Glutamatergic neuron (in vitro differentiated cells): ENCODE measurements at places on chromosomes 2 and 18.

GRCh38 chr2:70647873-70648481 is 94.4 kb upstream of the TGFA start:
- peak; percentile 88 for DNase-seq

- no peak for DNase-seq
Observed at GRCh38 chr2:189379287-189379630, 62.0 kb upstream of the WDR75 start.

- DNase-seq = no peak
Observed at GRCh38 chr2:120555092-120555491, 180.6 kb upstream of the GLI2 start.

DNA sequence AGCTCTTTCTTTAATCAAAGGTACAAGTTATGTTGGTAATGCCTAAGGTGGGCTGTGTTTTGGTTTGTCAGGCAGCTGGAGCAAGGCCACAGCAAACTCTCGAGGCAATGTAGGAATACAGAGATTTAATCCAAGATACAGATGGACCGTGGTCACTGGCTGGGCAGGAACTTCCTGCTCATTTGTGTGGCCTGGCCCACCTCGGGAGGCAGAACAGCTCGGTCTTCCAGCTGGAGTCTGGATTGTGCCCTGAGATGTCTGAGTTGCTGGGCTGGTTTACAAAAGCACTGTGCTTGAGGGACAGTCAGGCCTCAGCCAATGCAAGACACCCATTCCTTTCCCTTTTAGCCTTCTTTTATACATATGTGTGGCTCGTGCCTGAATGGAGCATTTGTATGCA is 506.1 kb upstream of the SALL3 start:
- no peak for DNase-seq

DNA sequence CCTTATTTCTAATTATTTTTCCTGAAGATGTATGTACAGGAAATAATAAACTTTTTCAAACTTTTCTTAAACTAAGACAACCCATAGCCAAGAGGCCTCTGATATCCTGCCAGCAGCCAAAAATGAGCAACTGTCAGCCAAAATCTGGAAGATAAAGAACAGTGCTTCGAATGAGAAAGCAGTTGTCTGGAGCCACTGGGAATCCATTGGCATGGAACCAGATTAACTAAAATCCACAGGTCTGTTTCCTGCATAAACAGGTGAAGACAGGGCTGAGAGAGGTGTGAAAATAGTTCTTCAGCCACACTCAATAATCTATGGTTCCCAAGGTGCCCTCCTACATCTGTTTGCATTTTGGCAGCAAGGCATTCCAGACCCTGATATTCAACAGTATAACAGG is 1076.7 kb upstream of the PIK3C3 start:
- no peak for DNase-seq

- no peak for DNase-seq
Observed at GRCh38 chr2:203569677-203570316, 34.7 kb upstream of the RAPH1 start.

DNA sequence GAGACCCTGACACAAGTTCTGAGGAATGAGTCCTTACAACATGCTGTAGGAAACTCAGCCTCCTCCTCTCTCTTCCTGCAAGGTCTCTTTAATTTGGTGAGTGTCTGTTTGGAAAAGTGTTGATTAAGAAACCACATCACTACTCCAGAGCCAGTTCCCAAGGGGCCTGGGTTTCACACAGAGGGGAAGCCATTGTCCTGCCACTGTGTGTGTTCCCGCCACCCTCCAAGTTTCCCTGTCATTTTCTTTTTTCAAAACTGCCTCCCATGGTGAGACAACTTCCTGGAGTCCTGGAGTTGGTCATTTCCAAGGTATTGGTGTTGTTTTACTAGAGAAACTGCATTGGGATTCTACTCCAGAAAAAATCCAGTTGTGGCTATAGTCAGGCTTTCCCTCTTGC is 232.0 kb upstream of the PARD3B start:
- no peak for DNase-seq

DNA sequence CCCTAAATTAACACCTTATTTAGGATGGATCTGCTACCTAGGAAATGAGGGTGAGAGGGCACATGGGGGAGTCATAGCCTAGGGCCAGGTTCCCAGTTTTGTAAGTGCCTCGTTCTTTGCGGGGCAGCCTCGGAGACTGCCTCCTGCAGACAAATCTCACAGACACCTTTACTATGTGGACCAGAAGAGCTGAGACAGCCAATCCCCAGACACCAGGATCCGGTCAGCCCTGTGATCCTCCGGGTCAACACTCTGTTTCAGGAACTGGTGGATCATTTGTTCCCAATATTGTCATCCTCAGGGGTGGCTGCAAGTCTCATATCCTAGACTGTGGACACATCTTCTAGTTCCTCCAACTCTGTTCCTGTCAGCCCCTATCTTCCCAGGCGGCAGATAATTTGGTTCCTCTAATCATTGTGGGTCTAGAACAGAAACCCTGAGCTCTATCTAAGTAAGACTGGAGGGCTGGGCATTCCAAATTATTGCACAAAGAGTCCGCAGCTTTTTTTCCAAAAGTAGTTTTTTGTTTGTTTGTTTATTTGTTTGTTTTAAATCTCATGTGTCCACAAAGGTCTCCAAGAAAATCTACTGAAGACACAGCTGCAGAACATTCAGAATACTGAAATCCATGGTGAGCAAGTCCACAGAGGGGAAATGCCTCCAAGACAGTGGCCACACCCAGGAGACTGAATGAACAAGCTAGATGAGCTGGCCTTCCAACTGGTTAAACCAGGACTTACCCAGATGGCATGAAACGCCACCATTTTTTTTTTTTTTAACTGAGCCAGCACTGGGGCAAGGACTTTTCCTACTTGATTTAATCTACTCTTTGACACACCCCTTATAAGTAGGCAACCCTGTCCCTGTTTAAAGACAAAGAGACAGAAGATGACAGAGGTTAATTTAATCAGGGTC is 6.2 kb upstream of the GDF7 start:
- DNase-seq = no peak

- no peak for DNase-seq
Observed at GRCh38 chr2:130762031-130762909, 6.9 kb downstream of the AMER3 start.

DNA sequence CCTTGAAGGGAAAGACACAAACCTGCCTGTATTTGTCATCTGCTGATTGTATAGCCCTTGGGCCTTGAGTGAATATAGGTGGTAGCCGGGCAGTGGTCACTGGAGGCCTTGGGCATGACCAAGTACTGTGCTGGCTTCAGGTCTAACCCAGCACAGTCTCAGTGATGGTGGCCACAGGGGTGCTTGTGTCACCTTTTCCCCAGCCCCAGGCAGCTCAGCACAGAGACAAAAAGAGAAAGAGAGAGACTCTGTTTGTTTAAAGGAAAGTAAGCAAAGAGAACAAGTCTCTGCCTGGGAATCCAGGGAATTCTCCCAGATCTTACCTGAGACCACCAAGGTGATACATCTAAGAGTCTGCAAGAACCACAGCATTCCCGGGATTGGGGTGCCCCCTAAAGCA is 39.4 kb upstream of the INPP4A start:
- DNase-seq = no peak

GRCh38 chr2:37529830-37530415 is 141.5 kb downstream of the CDC42EP3 start:
- no peak for DNase-seq

DNA sequence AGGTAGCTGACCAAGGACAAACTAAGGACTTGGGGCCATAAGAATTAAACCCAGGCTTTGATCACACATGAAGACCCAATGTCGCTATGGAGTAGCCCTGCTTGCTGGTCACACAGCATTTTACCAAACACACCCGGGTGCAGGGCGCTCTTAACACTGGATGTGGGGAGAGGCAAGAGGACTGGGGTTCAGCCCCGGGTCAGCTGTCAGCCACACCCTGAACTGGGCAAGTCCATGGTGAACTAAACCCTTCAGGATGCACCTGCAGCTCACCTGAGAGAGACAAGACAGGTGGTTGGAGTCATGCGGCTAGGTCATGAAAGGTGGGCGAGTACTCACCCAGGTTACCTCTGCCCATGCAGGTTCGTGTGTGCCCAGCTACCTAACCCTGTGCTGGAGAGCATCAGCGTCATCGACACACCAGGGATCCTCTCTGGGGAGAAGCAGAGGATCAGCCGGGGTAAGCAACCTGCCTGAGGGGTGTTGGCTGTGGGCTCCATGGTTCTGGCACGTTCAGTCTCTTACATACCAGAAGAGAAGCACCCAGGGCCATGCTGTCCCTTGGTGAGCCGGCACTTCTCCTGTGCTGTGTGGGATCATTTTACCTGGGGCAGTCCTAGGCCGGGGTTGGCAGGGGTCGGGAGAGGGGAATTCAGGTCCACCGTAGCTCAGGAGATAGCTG is 15.2 kb downstream of the EHD3 start:
- DNase-seq = no peak

- DNase-seq = peak; percentile 47
Observed at GRCh38 chr2:26605999-26606846, 34.9 kb downstream of the CIB4 start.

GRCh38 chr2:58541511-58541910 is 300.4 kb upstream of the FANCL start:
- DNase-seq = no peak

DNA sequence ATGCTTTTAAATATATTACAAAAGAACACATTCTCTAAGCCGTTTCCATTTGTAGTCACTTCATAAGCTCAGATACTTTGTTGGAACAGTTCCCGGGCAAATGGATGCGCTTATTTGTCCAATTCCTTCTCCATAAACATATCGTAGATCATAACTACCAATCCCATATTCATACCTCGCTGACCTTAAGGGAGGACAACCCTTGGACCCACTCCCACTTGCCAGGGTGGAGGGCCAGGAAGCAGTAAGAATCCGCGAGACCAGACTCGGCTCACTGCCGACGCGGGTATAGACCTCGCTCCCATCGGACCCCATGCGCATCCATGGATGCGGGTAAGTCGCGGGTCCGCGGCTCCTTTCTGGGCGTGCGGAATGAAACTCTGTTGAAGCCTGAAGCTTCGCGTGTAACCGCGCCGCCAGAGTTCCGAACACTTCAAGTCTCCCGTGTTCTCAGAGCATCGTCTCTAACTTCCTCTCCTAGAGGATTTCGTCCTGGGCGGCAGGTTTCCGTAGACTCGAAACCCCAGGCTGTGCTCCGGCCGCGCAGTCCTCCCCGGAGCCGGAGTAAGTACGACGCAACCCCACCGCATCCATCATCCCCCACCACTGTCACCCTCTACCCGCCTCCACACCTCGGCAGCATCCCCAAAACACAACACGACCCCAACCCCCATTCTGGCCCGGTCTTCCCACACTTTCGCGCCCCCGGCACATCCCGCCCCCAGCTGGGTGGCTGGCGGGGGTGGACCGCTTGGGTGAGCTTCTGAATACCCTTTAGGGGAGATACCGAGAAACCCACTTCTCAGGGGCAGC is 1.1 kb downstream of the DSC3 start:
- peak; percentile 43 for DNase-seq

DNA sequence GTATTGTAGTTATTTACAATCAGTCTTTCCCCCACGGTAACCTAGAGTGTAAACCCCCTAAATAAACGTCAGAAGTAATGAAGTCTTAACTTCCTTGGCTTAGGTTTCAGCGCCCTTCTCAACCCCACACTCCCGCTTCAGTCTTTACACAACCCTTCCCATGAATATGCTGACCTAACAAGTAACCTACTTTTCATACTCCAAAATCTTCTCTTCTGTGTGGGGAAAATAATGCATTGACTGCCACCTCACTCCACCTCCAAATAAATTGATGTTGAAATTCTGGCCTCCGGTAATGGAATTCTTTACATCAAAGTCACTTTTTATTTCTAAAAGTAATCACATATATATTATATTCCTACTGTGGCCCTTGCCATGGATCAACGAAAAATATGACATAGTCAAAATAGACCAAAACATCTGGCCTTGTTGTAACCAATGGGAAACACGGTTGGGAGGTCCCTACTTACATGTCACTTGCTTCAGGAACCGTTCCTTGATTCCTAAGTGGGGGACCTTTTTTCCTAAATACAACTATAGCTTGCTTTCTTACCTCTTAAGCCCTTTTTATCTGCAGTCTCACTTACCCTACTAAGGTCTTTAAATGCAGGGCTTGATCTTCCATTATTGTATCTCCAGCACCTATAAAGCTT is 961 bp downstream of the GEN1 start:
- DNase-seq = no peak

DNA sequence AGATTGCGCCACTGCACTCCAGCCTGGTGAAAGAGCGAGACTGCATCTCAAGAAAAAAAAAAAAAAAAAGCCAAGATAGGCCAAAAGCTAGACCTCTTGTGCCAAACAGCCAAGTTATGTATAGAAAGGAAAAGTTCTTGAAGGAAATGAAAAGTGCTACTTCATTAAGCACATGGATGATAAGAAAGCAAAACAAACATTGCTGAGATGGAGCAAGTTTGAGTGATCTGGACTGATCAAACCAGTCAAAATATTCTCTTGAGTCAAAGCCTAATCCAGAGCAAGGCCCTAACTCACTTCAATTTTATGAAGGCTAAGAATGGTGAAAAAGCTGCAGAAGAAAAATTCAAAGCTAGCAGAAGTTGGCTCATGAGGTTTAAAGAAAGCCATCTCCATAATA is 28.1 kb upstream of the TANC1 start:
- no peak for DNase-seq

- peak; percentile 41 for DNase-seq
Observed at GRCh38 chr18:49510393-49511115, 23.5 kb upstream of the C18orf32 start.

- no peak for DNase-seq
Observed at GRCh38 chr2:39109537-39109936, 11.3 kb downstream of the SOS1 start.

DNA sequence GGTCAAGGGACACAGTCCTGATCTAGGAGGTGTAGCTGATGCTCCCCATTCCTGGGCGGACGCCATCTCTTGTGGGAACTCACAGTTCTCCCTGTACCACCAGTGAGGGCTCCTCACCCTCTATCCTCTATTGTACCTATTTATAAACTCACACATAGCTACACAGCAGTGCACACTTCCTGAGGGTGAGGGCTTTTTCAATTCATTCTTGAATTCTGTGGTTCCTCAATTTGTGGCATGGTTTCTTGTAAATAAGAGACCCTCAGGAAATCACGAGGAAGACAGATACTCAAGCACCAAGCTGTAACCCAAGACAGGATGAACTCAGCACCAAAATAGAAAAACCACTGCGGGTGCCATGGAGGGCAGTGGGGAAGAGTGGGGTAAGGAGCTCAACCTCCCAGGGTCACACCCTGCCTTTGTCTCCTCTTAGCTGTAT is 245.9 kb upstream of the PXDN start:
- DNase-seq = no peak

DNA sequence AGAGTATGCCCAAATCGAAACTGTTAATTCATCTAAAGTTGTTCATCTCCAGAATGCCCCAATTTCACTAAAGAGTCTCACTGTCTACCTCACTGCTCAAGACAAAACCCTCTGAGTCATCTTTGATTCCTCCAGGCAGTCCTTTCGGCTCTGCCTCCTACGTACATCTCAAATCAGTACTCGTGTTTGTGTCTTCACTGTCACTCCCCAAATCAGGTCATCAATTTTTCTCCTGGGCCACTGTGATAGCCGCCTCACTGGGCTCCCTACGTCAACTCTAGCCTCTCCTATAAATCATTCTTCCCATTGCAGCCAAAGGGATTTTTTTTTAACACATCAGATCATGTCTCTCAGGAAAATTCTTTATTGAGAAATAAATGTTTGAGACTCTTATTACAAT is 42.1 kb upstream of the TTC39C start:
- DNase-seq = no peak

- DNase-seq = no peak
Observed at GRCh38 chr2:6967301-6967700, 50.1 kb downstream of the RNF144A start.

- DNase-seq = no peak
Observed at GRCh38 chr18:62937065-62937464, 221.7 kb downstream of the PHLPP1 start.
